ENCODE measurements at places on chromosomes 1 and 21.

- no peak for DNase-seq
Measured at GRCh38 chr1:50271337-50271736, 151.9 kb downstream of the DMRTA2 start.

DNA sequence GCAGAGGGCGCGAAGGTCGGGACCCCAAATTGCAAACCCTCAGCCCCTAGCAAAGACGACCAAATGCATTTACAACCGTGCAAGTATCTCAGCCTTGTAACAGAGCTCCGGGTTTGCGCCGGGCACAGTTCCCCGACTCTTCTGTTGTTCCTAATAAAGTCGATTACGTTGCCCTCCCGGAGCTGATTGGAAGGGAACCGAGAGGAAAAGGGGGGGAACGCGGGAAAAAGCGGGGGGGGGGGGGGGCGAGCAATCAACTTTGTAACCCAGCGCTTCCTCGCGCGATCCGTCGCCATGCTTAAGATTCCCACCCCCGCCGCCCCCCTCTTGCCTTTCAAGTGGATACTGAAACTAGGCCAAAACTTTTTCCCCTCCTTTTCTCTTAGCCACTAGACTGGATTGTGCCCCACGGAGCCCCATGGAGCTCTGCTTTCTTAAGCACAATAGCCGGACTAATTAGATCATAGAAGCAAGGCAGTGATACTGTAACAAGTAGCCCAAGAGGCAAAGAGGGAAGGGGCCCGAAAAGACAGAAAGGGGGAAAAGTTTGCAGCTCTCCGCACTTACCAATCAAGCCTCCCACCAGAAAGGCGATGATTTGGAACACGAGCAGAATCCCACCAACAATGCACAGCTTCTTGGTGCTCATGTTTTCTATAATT lies 565 bp downstream of the WLS start:
- DNase-seq, result no peak

GRCh38 chr21:28884481-28884880 lies 108.2 kb downstream of the LTN1 start:
- DNase-seq, result no peak

GRCh38 chr1:87953121-87953520 lies 624.4 kb downstream of the LMO4 start:
- DNase-seq, result no peak

DNA sequence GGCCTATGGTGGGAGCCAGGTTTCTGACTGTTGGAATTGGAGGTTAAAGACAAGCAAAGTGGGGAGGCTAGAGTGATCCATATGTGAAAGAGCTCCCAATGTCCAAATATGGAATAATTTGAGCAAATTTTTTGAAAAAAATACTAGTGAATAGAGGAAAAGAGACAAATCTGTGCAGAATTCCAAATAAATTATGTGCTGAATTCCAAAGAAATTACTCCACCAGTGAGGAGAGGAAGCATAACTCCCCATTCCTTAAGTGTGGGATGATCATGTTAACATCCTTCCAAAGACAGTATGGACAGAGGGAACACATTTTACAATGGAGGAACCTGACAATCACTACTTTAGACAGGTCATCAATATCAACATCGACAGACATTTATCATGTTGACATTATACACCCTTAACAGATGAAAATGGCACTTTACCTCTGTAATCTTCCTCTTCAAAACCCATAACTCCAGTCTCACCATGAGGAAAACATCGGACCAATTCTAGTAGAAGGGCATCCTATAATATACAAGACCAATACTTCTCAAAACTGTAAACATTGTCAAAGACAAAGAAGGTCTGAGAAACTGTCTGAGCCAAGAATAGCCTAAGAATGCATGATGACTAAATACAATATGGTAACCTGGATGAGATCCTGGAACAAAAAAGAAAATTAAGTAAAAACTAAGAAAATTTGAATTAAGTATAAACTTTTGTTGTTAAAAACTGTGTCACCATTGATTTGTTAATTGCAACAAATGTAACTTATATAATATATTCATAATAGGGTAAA lies 71.5 kb upstream of the RGS4 start:
- no peak for DNase-seq

DNA sequence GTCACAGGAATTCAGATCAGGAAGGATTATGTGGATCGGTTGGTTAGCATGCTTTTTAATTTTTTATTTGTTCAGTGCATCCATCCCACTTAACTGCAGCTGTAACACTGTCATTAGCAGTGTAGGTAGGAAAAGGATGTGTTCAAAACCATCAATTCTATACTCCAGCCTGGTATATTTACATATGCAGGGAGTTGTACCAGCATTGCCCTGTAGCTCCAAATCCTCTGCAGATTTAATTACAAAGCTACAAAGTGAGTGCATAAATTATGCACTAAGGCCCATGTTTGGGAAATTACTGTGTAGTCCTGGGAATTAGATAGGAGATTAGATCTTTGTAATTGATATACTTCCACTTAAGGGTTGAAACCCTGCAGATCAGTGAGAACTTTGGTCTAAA lies 15.9 kb upstream of the OSBPL9 start:
- DNase-seq, result no peak

DNA sequence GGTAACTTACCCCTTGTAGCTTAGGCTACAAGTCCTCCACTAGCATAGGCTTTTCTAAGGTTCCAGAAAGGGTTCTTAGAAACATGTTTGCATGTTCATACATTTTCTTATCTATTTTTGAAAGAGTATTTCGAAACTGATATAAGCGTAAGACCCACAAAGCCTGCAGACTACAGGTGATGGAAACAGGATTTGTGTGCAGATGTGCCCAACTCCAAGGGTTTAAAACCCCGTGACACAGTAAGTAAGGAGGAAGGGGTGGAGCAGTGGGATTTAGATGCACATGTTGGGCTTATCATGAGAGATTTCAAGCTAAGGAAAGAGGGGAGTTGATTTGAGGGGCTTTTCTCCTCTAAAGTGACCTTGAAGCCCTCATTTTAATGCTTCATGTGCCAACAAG lies 164.7 kb downstream of the LTN1 start:
- DNase-seq, result no peak

DNA sequence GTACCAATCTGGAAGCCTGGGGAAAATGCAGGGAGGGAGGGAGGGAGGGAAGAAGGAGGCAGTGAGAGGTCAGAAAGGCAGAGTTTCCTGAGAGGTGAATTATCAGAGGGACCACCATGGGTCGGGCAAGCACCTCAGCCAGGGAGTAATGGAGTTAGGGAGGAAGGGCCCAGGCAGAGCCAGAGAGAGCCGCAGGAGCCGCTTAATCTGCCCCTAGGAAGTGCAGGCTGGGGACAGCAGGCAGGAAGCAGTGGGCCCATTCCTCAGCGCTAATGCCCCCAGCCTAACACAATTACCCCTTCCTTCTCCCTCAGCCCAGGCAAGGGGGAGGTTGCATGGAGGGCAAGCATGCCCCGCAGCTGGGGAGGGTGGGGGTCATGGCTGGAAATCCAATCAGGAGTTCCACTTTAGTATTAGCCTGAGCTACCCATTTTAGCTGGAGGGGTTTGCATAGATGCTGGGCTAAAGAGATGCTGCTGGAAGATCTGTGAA lies 109.0 kb downstream of the TMEM53 start:
- no peak for DNase-seq

GRCh38 chr1:176241385-176242015 lies 34.4 kb upstream of the COP1 start:
- DNase-seq, result no peak

- no peak for DNase-seq
Measured at GRCh38 chr1:232110281-232111090, 483.9 kb downstream of the DISC1 start.

DNA sequence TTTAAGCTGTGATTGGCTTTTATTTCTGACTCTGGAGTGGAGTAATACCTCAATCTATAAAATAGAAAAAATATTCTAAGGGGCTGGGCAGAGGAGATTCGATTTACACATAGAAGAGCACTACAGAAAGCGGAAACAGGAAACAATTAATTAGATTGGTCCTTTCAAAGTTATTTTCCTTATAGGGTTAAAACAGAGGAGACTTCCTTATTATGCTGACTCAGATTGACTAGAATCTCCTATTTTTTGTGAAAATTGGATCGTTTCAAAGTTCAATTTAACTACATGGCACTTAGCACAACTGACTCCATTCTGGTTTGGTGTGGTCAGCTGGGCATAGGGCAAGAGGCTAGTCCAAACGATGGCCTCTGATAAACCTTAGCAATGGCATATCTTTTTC lies 48.3 kb upstream of the NCAM2 start:
- no peak for DNase-seq

DNA sequence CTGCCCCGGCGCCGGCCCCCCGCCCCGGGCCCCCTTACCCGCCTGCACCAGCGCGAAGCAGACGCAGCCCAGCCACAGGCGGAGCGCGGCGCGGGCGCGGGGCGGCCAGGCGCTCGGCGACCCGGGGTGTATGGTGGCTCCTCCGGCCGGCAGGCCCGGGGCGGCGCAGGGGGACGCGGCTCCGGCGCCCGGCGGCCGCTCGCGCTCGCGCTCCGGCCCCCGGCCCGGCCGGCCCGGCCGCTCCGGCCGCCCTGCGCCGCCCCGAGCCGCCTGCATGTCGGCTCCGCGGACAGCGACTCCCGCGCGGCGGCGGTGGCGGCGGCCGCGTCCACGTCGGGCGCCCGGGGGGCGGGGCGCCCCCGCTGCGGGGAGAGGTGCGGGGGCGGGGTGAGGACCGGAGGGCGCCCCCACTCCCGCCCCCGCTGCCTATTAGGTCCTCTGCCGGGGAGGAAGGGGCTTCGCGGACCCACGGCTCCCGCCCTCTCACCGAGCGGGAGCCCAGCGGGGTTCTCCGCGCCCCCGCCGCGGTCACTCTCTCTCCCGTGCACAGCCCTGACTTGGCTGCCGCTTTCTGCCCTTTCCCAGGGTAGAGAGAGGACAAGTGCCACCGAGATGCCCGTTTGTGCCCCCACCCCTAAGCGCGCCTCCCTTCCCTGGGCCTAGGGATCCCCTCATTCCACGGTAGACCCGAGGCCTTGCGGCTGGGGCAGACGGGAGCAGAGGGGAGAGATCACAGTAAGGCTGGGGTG lies at the start of gene FNDC5:
FNDC5 (minus strand) TSS at position 298 of the 749 bp plus-strand sequence.
- DNase-seq, result no peak

GRCh38 chr1:2128189-2128901 lies 66.2 kb downstream of the FAAP20 start:
- DNase-seq, result no peak

DNA sequence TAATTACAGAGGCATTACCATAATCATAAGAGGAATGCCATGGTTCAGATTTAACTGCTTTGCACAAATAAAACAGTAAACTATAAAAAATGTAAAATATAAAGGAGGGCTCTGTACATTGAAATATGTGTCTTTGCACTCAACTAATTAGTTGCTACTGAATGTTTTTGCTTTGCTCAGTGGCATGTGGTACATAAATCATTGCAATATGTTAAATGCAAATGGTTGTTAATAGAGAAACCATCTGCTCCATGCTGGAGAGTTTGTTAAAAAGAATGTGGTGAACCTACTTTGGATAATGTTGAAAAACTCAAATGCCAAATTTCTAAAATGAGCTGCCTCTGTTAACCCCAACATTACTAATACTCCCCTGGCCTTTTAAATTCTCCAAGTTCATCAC lies 201.5 kb downstream of the NTNG1 start:
- DNase-seq, result no peak

DNA sequence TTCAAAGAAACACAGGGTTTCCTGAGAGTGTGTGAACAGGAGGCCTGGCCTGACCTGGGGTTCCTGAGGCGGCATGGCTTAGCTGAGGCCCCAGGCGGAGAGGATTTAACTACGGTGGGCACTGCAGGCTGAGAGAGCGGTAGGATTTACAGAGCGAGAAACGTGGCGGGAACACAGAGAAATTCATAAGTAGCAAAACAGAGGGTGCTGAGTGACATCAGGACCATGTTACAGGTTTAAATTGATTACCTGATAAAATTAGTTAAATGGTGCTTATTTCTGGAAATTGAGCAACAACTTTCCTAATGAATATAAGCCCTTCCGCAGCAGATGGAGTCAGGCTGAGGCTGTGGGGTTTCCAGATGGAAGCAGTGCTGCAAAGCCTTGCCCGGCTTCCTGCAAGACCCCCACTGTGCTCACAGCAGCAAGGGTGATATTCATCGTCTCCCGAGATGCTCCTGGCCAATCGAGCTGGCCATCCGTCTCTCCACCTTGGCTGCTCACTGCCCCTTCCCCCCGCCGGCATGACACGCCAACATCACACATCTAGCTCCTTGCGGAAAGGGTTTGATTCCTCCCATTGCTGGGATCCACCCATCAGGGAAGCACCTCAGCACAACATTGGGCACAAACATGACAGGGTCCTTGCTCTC lies 69.4 kb upstream of the MORC3 start:
- DNase-seq, result no peak

DNA sequence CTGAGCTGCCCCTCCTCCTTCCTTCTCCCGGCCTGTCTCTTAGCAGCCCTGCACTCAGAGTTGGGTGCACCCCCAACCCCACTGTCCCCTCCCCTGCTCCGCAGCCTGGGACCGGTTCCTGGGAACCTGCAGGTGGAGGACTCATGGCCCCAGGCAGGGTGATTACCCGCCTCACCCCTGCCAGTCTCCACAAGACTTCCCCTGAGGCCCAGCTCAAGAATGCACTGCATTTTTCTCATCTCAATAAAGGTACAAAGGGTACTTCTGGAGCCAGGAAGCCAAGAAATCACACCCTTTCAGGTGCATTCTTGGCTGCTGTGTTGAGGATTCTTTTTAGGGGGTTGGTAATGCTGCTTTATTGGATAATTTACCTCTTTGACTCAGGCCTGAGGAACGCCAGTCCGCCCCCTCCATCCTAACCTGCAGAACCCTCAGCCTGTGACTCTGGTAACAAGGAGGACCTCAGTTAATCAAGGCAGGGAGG lies 126.3 kb upstream of the TMPRSS2 start:
- DNase-seq, result no peak

DNA sequence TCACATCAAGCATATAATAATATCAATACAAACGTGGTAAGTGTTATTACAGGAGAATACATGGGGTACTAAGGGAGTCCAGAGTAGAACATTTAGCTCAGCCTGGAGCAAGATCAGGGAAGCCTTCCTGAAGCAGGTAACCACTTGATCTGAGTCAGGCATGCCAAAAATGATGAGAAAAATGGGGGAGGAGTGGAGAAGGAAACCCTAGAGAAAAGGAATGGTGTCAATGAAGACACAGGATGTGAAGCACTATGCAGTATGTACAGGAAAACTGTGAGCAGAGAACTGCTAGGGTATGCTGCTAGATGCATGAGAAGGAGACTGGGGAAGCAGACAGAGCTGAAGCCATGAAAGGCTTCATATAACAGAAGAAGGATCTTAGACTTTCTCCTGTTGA lies 84.7 kb downstream of the NOTCH2 start:
- no peak for DNase-seq

DNA sequence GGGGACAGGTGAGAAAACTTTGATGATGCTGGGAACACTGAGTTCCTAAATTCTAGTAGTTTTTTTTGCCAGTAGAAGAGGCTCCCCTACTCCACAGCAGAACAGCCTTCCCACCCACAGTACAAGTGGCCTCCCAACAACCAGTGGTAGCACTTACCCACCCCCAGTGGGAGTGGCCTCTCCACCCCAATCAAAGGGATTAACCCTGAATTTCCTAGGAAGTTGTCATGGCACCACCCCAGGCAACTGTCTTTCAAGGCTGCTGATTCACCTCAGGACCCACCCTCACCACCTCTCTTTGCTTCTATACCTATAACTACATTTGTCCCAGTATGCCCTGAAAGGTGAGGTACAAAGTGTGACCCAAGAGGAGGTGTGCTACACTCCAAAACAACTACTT lies 81.4 kb upstream of the PRDX6 start:
- DNase-seq, result no peak

Measured in esophagus squamous epithelium (tissue), 5 donors.